Tibial nerve (tissue), 4 donors: ENCODE measurements at places on chromosomes 4 and X. TPM values are rescaled to one million over a fixed set of nuclear protein-coding genes. Genes with fewer than 3 reads are reported as not detected.

N4BP2 gene
- total RNA-seq = 4.5 TPM

MAP9 gene
- 9.4 TPM for total RNA-seq

- no peak overlapping the region for H3K27ac ChIP-seq
- no peak overlapping the region for H3K4me3 ChIP-seq
- no peaks in the 10 kb centered on the region for H3K36me3 ChIP-seq
- no peaks in the 10 kb centered on the region for H3K4me1 ChIP-seq
Measured at GRCh38 chrX:118228041-118228440, 111.4 kb upstream of the KLHL13 start.

DNA sequence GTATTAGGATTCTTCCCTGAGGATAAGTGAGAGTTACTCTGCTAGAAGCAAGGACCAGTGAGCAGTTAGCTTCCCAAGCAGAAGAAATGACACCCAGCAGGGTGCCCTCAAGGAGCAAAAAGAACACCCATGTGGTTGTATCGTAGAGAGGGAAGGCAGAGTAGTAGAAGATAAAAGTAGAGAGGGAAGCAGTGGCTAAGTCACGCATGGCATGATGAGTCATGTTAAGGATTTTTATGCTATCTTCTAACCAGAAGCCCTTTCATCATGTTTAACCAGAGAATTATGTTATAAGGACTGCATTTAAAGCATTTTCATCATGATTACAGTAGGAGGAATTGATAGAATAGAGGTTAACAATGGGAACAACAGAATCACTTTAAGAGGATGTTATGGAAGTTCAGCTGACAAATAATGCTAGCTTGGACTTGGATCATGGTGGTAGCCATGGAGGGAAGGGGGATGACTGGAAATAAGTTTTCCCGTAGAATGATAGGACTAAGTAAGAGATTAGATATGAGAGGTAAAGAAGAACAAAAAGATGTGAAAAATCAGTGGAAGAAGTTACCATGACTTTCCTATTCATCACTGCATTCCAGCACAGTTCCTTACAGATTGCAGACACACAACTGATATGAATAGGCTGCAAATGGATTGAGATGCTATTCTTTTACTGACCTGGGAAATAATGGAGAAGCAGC, 383.5 kb upstream of the INTU start:
- no peaks in the 10 kb centered on the region for H3K36me3 ChIP-seq
- no peak overlapping the region for H3K4me3 ChIP-seq
- H3K27me3 ChIP-seq = no peaks in the 10 kb centered on the region
- H3K4me1 ChIP-seq = no peaks in the 10 kb centered on the region
- no peak for DNase-seq

GRCh38 chr4:74407891-74408290, 37.0 kb upstream of the AREG start:
- no peaks in the 10 kb centered on the region for H3K36me3 ChIP-seq
- no peak overlapping the region for H3K27ac ChIP-seq
- no peak overlapping the region for H3K4me3 ChIP-seq
- no peaks in the 10 kb centered on the region for H3K27me3 ChIP-seq
- DNase-seq = no peak
